ENCODE measurements at places on chromosomes 5 and 9.

DNA sequence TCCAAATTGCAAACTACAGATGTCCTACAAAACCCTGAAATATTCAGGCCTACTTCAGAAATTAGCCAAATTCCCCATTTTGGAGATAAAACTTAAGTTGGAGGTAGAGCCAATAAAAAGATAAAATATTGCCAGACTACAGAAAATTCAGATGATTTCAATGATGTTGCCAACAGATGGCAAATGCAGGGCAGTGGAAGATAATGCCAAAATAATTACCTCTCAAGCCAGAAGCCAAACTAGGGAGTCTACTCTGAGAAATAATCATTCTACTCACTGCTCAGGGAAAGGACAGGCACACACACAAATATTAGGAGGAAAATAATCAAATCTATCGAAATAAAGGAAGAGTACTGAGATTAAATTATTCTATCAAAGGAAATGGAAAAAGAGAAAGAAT lies 347.5 kb upstream of the CCNG1 start:
- peak; percentile 90 for DNase-seq

DNA sequence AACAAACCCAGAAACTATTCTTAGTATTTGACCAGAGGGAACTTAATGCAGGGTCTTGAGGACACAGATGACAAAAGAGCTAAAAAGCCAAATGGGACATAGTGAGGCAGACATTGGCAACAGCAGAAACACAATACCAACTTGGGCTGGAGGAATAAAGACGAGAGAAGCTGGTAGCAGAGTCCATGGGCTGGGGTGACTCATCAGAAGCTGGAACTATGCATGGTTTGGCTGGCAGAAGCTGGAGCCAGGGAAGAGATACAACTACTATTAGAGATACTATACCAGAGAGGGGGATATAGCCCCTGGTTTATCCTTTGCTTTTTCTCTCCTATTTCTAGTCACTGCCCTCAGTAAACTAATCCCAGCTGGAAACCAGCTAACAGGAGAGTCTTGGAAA lies 29.2 kb upstream of the DPYSL3 start:
- no peak for DNase-seq

GRCh38 chr5:173964506-173964905 lies 24.5 kb upstream of the C5orf47 start:
- DNase-seq, result no peak

- DNase-seq, result peak; percentile 33
These were observed 524.3 kb downstream of the PSAT1 start for GRCh38 chr9:78821126-78821822.

DNA sequence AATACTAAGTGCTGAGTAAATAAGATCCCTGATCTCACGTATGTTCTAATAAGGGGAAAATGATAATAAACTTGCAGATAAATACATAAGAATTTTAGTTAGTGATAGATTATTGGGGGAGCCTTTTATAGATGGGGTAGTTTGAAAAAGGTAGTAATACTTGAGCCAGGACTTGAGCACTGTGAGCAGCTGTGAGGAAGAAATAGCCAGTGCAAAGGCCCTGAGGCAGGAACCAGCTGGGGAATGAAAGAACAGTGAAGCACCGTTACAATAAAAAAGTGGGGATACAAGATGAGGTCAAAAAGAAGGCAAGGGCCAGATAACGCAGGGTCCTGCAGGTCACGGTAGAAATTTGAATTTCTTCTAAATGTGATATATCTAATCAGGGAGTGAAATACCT lies 234.8 kb upstream of the ELL2 start:
- DNase-seq, result no peak

DNA sequence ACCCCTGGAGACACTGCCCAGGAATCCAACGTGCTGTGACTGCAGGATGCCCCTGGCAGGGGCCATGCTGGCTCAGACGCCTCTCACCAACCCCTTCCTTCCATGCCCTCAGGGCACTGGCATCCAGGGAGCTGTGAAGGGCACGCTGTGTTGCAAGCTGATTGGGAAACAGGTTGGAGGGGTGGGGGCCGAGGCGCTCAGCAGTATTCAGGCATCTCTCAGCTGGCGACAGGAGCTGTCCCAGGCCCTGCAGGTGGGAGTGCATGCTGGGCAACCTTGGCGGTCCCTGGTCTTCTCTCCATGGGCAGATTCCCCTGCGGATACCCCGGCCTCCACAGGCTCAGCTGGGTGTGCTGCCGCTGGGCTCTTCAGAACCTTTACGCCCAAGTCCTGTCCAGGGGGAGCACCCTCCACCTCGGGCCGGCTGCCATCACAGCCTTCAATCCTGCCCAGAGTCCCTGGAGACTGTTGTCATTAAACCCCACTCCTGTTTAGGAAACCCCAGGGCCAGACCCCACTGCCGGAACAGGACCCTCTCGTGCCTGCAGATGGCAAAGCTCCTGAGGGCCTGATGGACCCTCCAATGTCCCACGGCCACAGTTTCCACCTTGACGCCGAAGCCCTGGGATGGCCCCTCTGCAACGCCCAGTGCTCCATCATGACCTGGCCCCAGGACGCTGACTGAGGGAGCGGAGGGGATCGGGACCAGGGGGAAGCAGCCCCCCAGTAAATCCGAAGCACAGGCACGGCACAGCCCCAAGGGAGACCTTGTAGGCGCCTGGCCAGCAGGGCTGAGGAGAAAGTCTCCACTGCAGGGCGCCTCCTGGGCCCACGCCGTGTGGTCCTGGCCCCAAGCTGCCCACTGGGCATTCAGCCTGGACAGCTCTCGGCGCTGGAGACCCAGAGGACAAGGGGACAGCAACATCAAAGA lies 9.3 kb downstream of the TPPP start:
- no peak for DNase-seq

GRCh38 chr5:138874771-138875551 lies at the start of gene LRRTM2:
TSS of gene LRRTM2 (minus strand) at chr5:138875335. CDS start at chr5:138874911, 424 bp downstream.
- peak; percentile 93 for DNase-seq

- no peak for DNase-seq
These were observed 159.9 kb downstream of the LURAP1L start for GRCh38 chr9:12934545-12935272.

DNA sequence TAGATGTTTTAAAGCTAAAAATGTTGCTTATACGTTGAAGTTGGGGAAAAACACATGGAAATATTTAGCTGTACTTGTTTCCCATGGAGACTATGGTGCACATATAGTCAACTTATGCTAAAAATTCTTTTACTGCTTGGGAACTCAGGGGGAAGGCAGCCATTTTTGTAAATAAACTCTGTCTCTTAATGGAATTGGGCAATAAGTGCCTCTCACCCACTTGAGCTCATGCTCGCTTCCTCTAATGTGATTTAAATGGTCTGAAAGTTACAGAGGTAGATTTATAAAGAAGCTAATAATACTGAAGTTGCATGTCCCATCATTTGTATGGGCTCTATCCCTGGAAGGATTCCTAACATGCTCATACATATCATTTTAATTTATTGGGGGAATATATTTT lies 523.8 kb downstream of the RASEF start:
- no peak for DNase-seq

DNA sequence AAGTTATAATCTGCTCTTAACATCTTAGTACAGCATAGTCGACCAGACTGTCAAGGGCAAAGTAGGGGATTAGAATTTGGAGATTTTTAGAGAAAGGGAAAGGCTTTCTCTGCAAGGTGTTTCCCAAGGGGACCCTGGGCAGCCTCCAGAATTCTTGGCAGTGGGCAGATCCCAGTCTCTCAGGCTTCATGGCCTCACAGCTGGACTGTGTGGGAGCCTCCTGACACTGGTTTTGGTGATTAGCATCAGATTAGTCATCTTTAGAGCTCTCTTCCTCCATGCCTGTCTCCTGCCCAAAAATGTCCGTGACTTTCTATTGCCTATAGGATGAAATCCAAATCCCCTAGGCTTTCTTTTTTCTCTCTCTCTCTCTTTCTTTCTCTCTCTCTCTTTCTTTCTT lies 370.7 kb downstream of the ZSWIM6 start:
- no peak for DNase-seq

- DNase-seq, result no peak
These were observed 361.3 kb downstream of the PTPRD start for GRCh38 chr9:10251490-10251889.

DNA sequence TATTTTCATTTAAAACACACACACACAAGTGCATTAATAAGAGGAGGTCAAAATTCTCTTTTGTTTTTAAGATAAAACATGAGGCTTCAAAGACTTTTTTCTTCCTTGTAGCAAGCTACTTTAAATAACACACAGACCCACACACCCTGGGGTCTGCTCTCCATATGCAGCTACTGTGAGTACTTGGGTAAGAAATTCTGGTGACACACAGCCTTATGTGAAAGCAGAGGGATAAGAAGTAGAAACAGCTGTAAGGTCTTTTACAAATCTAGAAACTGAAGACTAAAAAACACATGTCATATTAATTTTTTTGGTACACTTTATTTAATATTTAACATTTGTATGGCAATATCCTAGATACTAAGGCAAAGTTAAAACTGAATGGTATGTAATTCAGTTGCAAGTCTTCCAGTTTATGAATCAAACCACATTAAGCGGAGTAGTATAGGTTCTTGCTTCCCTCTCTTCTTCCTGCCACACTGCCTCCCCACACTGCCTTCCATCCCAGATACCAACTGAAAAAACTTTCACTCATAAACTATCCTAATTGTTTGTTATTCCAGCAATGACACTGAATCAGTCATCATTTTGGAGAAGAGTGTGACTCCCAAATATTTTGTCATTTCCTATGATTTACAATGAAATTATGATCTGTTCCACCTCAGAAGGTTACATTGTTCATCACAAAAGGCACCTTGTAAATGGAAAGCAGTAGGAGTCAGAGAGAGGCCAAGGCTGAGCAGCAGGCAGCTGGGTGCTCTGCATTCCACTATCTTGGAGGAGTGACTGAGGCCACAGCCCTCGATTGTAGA lies 92.0 kb downstream of the PLCXD3 start:
- DNase-seq, result no peak

DNA sequence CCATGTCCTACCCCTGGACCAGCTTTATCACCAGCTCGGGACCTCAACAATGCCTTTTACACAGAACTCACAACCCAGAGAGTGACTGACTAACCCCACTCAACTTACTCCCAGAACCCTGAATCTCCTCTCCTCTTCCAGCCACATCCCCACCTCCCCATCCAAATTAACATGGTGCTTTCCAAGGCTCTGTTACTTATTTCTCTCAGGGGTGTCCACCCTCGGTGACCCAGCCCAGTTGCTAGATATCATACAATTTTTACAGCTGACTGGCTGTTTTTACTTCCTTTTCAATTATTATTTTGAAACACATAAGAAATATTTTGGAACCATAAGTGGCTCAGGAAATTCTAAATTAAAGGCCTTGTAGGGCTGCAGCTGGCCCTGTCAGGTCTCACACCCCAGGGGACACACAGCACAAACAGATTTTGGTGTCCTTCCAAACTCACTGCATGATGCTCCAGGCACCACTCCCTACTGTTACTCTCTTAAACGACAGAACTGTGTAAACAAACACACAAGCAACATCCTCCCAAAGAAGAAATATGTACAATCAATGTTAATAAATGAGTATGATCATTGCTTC lies 180.6 kb downstream of the ADAMTS12 start:
- no peak for DNase-seq

DNA sequence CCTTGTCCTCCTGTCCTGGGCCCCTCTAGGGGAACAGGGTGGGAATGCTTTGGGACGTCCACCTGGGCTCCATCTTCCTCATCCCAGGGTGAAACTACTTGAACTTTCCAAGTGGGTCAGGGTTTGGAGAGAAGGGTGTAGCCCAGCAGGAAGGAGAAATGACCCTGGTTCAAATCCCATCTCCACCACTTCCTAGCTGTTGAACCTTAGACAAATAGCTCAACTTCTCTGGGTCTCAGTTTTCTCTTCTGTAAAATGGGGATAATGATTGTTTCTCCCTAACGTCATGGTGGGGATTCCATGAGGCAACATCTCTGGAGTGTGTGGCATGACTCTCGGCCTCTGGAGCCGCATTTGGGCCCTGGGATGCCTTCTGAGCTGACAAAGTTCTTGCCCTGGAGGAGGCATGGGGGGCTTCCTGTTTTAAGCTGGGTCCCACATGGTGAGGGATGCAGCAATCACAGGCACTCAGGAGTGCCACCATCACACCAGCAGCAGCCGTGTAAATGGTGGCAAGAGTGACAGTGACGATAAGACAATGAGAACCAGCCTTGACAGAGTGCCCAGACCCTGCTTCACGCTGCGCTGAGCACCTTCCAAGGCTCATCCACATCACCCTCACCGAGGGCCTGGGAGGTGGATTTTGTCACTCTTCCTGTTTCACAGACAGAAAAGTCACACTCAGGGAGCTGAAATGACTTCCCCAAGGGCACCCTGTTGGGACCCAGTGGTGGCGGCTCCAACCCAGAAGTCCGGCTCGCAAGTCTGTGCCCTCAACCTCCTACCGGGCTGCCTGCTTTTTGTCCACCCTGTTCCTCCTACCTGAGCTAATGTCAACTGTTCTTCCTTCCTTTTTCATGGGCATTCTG lies 69.5 kb upstream of the IER5L start:
- no peak for DNase-seq

DNA sequence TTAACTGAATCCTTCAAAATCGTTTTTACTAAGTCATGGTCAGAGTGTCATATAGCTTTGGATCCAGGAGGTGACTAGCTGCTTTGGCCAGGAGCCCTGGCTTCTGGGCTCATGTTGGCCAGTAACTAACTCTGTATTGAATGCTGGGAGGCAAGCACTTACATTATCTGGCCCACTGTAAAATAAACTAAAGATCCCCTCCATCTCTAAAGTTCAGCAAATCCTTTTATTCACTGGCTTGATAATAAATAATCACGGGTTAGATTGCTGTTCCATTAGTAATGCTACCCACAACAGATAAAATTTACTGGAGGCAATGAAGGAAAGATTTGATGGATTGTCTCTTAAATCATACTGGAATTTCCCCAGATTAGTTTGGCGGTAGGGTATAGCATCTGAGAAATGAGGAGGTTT lies 382.2 kb upstream of the TLE4 start:
- DNase-seq, result no peak

DNA sequence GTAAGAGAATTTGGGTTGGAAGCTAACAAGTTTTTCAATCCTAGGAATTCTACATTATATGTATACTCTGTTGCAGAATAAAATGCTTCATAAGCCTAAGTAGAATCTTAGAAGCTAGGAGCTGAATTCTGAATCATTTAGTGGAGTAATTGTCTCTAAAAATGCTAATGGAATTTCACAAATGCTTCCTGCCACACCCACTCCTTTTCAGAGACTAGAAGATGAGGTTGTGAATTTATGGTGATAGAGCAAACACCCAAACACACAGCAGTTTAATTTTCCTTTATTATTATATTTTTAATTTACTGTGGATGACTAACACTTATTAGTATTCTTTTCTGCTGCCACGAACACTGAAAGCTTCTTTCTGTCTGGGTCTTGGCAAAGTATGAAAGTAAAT lies 208.0 kb upstream of the PDE4D start:
- DNase-seq, result no peak

- DNase-seq, result no peak
These were observed 224.7 kb downstream of the NFIB start for GRCh38 chr9:14089051-14089803.

GRCh38 chr9:12439267-12439666 lies 253.9 kb upstream of the TYRP1 start:
- DNase-seq, result peak; percentile 50

GRCh38 chr5:1186351-1187233 lies 14.8 kb upstream of the SLC6A19 start:
- no peak for DNase-seq

Data from cerebellar cortex (tissue), 1 donor.